ENCODE measurements at places on chromosomes 5 and 9. TPM values are rescaled to one million over a fixed set of nuclear protein-coding genes. Genes with fewer than 3 reads are reported as not detected.

Gene GPR151
- total RNA-seq: not detected

- H3K27me3 ChIP-seq: no peaks in the 10 kb centered on the region
- peaks cover 5% of the 10 kb centered on the region for H3K4me1 ChIP-seq
- no peak overlapping the region for H3K27ac ChIP-seq
- no peaks in the 10 kb centered on the region for H3K36me3 ChIP-seq
These were observed 265.3 kb downstream of the MLLT3 start for GRCh38 chr9:20357037-20357432.

- H3K27me3 ChIP-seq: no peaks in the 10 kb centered on the region
- no peak for DNase-seq
- no peak overlapping the region for H3K4me3 ChIP-seq
- peak overlapping the region; percentile 72 for H3K27ac ChIP-seq
- H3K4me1 ChIP-seq: no peaks in the 10 kb centered on the region
These were observed 238.6 kb downstream of the FANCC start for GRCh38 chr9:95078939-95079338.

DNA sequence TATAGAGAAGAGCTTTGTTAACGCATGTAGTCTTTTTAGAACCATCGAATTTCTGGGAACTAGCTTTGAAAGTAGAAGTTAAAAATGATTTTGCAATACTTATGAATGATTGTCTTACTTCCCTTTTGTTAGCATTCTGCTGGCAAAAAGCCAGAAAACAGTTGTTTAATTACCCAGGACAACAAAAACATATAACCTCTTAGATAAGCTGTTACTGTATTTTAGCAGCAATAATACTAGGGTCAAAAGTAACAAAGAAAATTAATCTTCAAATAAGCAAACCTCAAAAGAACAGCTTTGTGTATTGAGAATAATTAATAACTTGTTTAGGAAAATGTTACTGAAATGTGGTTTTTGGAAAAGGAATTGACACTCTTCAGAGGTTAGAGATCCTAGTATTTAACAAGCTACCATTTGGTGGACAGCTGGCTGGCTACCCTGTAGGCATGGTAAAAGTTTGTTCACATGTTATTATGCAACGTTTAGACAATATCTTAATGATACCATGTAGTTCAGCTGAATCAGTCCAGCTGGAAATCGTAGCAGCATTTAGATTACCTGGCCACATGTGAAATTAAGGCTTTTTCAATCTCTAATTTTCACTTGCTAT lies 3.8 kb downstream of the FGF10 start:
- DNase-seq: no peak
- H3K36me3 ChIP-seq: no peaks in the 10 kb centered on the region
- H3K4me1 ChIP-seq: peaks cover 20% of the 10 kb centered on the region
- H3K4me3 ChIP-seq: no peak overlapping the region
- H3K27ac ChIP-seq: no peak overlapping the region

GRCh38 chr5:74212336-74212735 lies 428.2 kb downstream of the ENC1 start:
- no peak for DNase-seq
- no peak overlapping the region for H3K4me3 ChIP-seq
- H3K4me1 ChIP-seq: no peaks in the 10 kb centered on the region
- H3K36me3 ChIP-seq: no peaks in the 10 kb centered on the region
- no peaks in the 10 kb centered on the region for H3K27me3 ChIP-seq

GRCh38 chr5:6637590-6637989 lies 4.3 kb downstream of the SRD5A1 start:
- no peaks in the 10 kb centered on the region for H3K4me1 ChIP-seq
- H3K27me3 ChIP-seq: no peaks in the 10 kb centered on the region

- H3K36me3 ChIP-seq: no peaks in the 10 kb centered on the region
- peaks cover 18% of the 10 kb centered on the region for H3K4me1 ChIP-seq
- DNase-seq: no peak
- H3K4me3 ChIP-seq: peak overlapping the region; percentile 72
These were observed 664 bp upstream of the ARSB start for GRCh38 chr5:78985725-78986223.

DNA sequence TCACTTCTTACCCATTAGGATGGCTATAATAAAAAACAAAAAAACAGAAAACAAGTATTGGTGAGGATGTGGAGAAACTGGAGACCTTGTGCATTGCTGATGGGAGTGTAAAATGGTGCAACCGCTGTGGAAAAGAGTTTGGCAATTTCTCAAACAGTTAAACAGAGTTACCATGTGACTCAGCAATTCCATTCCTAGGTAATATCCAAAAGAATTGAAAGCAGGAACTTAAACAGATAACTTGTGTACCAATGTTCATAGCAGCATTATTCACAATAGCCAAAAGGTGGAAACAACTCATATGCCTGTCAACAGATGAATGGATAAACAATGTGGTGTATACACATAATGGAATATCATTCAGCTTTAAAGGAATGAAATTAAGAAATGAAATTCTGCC lies 28.9 kb downstream of the DCP2 start:
- H3K4me3 ChIP-seq: no peak overlapping the region
- DNase-seq: no peak
- no peak overlapping the region for H3K27ac ChIP-seq
- no peaks in the 10 kb centered on the region for H3K27me3 ChIP-seq
- no peaks in the 10 kb centered on the region for H3K4me1 ChIP-seq

- DNase-seq: no peak
- no peak overlapping the region for H3K4me3 ChIP-seq
- H3K27ac ChIP-seq: no peak overlapping the region
- H3K27me3 ChIP-seq: no peaks in the 10 kb centered on the region
- no peaks in the 10 kb centered on the region for H3K36me3 ChIP-seq
- peaks cover 8% of the 10 kb centered on the region for H3K4me1 ChIP-seq
These were observed 17.8 kb upstream of the COL15A1 start for GRCh38 chr9:98925956-98926355.

Gene ADGRD2
- total RNA-seq: not detected

Gene SPINK9
- total RNA-seq: not detected

GRCh38 chr9:89815903-89816573 lies 211.2 kb downstream of the GADD45G start:
- H3K4me3 ChIP-seq: no peak overlapping the region
- H3K4me1 ChIP-seq: no peaks in the 10 kb centered on the region
- H3K27ac ChIP-seq: peak overlapping the region; percentile 69
- H3K36me3 ChIP-seq: no peaks in the 10 kb centered on the region
- no peaks in the 10 kb centered on the region for H3K27me3 ChIP-seq
- peak; percentile 59 for DNase-seq

DNA sequence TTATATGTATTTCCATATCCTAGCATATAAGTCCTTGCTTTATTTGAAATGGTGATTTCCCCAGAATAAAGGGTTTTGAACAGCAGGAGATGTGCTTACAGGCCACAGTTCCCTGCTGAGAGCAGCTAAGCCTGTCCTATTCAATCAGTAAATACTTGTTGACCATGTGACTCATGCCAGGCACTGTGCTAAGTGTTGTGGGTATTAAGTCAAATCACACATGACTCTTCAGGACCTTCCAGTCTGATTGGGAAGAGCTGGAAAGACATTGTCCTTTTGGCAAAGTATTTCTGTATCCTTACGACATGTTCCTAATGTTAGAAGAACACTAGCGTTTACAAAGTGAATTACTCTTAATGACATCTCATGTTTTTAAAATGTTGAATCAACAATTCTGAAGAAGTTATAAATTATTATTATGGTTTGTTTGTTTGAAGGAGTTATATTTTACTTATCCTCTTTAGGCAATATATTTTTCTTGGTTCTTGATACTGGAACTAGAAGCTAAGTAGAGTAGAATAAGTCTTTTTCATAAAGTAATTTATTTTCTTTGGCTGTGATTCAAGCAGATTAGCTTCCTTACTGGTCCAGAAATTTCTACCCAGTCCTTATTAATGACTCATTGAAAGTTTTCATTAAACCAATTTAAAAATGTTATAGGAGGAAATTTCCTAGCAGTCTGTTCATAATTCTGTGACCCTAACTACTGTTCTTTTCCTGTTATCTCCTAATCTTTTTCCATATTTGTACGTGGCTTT lies 82.1 kb downstream of the GAPVD1 start:
- DNase-seq: no peak
- no peak overlapping the region for H3K4me3 ChIP-seq
- H3K4me1 ChIP-seq: no peaks in the 10 kb centered on the region
- H3K27ac ChIP-seq: peak overlapping the region; percentile 50

DNA sequence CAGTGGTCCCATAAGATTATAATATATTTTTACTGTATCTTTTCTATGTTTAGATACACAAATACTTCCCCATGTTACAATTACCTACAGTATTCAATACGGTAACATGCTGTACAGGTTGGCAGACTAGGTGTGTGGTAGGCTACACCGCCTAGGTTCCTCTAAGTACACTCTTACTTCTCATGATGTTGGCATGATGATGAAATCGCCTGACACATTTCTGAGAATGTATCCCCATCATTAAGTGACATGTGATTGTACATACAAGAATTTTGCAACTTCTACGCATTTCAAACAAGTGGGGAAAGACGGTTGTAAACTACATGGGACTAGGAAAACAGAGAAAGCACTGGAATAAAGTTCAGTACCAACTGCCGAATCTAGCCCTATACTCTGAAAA lies 53.3 kb downstream of the SETX start:
- H3K27me3 ChIP-seq: no peaks in the 10 kb centered on the region
- H3K4me3 ChIP-seq: no peak overlapping the region
- no peak for DNase-seq

DNA sequence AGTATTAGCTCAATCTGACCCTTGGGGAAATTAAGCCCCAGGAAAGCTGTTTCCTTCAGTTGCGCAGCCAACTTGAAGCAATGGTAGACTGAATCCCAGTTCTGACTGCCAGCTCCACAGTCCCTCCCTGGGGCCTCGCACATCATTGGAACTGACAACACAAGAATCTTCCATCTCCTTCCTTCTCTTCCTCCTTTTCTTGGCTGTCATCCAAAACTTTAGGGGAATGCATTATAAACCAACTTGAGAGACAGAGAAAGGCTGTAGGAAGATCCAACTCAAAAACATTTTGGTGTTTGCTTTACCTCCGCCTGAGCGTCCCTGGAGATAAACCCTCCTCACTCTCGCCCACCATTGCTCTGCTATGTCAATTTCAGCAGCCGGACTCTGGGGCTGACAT lies 16.6 kb downstream of the KCNIP1 start:
- no peak overlapping the region for H3K4me3 ChIP-seq
- no peak overlapping the region for H3K27ac ChIP-seq
- DNase-seq: no peak
- H3K36me3 ChIP-seq: no peaks in the 10 kb centered on the region
- peaks cover 16% of the 10 kb centered on the region for H3K4me1 ChIP-seq

Gene SPTAN1
- total RNA-seq: 270 TPM

GRCh38 chr9:134536101-134536900 lies 105.3 kb upstream of the COL5A1 start:
- no peaks in the 10 kb centered on the region for H3K4me1 ChIP-seq
- H3K27me3 ChIP-seq: no peaks in the 10 kb centered on the region
- no peaks in the 10 kb centered on the region for H3K36me3 ChIP-seq
- H3K27ac ChIP-seq: no peak overlapping the region
- DNase-seq: no peak

DNA sequence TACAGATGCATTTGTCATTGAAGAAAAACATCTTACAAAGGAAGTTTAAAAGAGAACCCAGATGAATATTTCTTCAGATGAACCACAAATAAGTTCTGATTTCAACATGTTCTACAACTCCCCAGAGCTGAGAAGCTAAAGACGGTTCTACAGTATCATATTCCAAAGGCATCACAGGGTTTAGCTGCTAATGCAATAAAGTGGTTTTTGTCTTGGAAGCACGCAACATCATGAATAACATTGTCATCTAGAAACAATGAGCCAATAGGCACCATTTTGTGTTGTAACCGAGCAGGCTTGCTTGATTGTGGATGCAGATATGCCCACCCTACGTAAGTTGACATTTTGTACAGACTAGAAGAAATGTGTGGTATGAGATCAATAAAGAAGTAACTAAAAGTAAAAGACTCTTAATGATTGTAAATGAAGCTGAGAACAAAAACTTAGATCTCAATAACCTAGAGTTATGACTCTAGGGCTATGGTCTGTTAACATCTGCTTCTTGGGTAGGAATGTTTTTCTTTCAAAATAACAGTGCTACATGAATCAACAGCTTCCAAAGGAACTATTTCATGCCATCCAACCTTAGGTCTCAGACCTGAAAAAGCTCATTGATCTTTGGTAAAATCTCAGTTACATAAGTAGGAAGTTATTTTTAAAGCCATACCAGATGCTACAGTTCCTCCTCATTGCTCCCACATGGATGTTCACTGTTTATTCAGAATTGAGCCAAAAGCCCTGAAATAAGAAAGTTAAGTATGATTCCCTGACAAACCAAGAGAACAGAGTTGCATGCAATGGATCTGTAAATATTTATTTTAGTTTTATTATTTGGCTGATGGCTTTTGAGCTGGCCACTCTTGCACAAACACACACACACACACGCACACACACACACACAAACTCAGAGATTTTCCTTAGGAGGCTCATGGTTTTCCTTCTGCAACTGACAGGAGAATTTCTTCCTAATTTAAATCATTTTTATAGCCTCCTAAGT lies 118.7 kb upstream of the SLCO6A1 start:
- H3K4me1 ChIP-seq: no peaks in the 10 kb centered on the region
- H3K27me3 ChIP-seq: no peaks in the 10 kb centered on the region
- no peaks in the 10 kb centered on the region for H3K36me3 ChIP-seq
- H3K27ac ChIP-seq: no peak overlapping the region
- no peak for DNase-seq

DNA sequence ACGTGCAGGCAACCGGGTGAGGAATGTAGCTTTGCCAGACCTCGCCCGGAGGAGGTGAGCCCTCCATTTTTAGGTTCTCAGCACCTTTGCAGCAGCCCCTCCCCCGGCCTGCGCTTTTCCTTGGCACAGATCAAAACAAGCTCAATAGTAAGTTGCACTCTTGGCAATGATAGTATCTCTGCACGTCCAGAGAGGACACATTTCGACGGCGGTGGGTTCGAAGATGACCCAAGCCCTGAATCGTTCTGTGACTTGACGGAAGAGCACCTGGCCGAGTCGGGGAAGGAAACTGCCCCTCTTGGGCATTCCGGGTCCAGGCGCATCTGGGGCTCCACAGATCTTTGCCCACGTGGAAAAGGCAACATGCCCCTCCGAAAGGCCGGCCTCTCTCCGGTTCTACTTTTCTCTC lies 904 bp downstream of the GDNF start:
- H3K4me3 ChIP-seq: peak overlapping the region; percentile 42
- DNase-seq: no peak

DNA sequence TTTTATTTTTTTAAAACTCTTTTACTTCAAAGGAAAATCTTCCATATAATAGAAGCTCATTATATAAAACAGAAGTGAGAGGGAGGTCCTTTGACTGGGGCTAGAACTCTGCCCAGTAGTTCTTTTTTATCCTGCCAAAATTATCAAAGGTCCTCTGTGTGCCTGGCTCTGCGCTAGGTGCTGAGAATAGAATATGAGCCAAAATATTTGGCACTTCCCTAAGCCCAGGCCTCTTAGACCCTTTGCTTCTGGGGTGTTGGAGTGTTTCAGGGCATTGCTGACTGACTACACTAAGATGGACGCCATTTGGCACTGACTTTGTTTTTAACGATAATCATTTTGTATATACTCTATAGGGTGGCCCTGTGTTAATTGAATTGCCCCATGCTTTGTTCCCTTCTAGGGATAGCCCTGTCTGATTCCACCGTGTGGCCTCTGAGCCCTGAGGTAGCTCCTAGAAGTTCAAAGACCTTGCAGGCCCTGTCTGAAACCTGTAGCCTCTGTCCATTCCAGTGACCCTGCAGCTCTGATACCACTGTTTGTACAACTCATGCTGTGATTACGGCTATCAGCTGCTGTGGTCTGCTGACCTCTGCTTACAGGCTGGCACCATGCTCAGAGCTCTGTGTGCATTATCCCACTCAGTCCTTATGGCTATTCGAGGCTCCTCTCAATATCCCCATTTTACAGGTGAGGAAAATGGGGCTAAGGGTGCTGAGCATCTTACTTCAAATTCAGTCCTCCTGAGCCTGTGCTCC lies 84.3 kb upstream of the SHB start:
- no peaks in the 10 kb centered on the region for H3K4me1 ChIP-seq
- H3K27ac ChIP-seq: peak overlapping the region; percentile 41
- no peak for DNase-seq
- H3K27me3 ChIP-seq: no peaks in the 10 kb centered on the region
